Activated CD8-positive, alpha-beta memory T cell treated with anti-CD3 and anti-CD28 coated beads, Interleukin-2, amount 50 U/mL, for 4 hours (primary cell): ENCODE measurements at places on chromosomes 4 and X.

- no peak for DNase-seq
Measured at GRCh38 chr4:6781113-6781512, 1.4 kb upstream of the KIAA0232 start.

GRCh38 chr4:39154009-39154408 is 28.3 kb upstream of the WDR19 start:
- no peak for DNase-seq

DNA sequence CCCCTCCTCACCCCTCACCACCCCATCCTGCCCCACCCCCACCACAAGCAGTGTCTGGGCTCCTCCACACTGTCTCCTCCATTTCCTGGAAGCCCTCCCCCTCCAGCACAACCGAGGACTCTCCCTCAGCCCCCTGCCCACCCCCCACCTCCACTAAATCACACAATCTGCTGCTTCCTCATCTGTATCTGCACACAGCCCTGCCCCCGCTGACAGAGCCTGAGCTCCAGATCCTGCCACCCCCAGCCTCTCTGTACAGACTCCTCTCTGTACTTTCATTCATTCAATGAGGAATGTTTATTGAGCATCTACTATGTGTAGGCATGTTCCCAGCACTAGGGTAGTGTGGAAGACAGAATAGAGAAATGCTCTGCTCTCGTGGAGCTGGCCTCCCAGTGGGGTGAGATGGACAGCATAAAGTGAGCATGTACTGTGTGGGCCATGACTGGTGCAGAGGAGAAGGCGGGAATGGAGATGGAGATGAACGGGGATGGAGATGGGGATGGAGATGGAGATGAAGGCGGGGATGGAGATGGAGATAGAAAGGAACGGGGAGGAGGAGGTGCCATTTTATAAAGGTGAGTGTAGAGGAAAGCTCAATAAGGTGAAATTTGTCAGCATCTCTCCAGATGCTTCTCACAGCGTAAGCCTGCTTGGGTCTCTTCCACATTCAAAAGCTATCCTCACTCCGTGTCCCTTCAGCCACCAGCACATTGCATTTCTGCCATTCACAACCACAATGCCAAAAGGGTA is 2.5 kb upstream of the PPP2R2C start:
- no peak for DNase-seq

DNA sequence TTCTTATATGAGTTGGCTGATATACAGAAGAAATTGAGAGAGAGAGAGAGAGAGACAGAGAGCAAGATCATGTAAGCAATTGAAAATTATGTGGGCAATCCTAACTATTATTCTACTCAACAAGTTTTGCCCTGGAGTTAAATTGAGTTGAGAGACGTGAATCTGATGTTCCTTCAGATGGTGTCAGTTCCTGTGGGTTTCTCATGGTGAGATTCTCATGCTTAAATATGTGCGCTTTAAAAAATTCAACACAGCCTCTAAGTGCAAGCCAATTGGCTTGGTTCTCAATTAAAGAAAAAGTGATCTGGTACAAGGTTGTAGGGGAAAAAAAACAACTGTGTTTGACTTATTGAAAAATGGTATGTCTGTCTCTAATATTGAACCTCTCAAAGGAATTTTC is 35.4 kb upstream of the PLAC1 start:
- DNase-seq, result no peak

- DNase-seq, result no peak
Measured at GRCh38 chr4:71126719-71127118, 133.3 kb downstream of the DCK start.

DNA sequence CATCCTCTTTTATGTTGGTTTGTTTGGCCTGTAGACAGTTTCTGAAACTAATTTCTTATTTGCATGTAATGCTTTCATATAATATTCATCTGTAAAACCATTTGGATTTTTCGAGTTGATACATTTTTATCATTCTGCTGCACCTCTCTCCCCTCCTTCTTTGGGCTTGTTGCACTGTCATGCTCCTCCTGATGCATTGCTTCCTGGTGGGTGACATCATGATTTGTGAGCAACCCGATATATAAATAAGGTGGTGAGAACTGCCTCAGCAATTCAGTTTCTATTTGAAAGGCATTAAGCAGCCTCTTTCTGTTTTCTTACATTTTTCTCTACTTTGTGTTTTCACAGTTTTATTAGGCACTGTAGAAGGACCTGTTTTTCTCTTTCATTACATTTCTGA is 515.7 kb downstream of the RPA4 start:
- no peak for DNase-seq

DNA sequence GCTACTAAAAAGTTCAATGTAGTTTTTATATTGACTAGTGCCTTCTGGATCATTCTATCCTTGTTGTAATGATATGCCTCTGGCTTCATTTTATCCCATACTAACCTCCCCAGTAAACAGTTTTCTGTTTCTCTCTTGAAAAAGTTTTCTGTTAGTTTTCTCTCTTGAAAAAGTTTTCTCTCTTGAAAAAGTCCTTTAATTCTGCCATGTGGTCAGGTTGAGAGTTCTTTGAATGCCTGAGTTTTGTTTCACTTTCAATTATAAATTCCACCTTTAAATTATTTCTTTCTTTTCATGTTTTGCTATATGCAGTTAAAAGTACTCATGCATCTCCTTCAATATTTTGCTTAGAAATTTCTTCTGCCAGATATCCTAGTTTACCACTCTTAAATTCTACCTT is 1139.6 kb downstream of the STPG2 start:
- DNase-seq, result no peak

DNA sequence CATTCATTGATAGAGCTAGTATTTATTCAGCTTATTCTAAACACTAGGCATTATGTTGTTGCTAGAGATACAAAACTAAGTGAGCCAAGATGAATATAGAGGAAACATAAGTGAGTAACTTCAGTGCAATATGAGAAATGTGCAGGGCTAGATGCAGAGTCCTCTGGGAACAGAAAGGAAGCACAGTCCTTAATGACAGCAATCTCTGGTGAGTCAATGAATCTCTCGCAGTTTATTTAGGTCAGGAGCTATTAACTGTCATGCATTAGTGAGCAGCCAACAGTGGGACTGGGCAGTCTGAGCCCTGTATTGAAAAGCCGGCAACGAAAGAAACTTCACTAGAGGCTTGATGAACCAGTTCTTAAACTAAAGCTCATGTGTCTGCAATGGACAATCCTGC is 598.1 kb upstream of the MAGEB2 start:
- DNase-seq, result no peak

DNA sequence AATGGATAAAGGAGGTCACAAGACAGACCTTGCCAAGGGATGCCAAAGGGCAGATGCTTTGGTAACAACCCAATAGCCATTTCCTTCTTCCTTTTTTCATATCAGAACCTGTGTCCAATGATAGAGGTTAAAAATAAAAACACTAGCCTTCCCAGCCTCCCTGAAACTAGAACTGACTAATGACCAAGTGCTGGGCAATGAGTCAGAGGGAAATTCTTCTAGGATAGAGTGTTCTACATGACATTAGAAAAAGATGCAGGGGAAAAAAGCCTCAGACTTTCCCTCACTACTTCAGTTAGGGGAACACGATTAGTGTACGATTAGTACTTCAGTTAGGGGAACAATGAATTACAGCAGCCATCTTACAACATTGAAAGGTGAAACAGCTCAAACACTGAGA is 29.3 kb upstream of the FAM47C start:
- no peak for DNase-seq

GRCh38 chrX:131054906-131055305 is 3.2 kb upstream of the ARHGAP36 start:
- DNase-seq, result no peak

DNA sequence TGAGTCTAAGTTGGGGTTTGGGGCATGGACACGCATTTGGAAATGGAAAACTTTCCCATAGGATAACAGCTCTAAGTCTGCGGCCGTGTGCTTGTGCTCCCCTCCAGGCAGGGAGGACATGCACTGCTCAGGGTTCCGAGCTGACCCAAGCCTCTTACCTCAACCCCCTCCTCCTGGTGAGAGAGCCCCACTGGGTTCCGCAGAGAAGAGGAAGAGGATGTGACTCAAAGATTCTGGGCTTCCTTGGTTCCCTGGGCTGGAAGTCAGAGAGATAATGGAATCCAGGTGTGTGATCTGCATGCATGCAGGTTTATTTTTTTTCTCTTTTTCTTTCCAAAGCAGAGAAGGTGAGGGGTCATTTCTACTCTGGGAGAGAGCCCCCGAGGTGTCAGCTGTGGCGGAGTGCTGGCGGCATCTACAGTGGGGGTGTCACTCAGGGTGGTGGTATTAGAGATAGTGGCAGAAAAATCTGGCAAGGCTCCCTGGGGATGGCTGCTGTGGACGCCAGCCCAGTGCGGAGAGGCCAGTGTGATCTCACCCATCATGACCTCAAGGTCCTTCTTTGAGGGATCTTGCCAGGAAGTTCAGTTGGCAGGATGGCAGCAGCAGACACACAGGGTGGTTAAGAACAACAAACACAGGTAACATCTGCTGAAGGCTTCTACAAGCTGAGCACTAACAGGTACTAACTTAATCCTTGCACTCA is 168.7 kb upstream of the HAND2 start:
- no peak for DNase-seq

DNA sequence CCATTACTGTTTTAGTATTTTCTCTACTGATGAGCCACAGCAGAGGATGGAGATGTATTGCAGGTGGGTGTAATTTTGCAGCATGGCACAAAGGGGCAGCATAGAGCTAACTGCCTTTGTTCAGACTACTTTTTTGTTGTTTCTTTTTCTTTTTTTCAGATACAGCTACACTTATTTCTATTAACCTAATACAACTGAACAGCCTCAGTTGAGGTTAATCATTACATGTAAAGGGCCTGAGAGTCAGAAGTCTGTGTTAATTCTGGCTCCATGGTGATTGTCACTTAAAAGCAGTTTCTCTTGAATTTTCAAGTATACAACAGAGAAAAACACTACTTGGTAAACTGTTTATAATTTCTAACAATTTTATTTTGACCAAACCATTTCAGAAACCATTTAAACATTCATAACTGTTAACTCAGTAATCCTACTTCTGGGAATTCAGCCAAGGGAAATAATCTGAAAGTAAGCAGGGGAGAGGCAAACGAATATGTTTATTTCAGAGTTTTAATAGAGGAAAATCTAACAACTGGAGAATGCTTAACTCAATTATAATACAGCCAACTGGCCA is 13.9 kb upstream of the PPEF2 start:
- DNase-seq, result no peak

DNA sequence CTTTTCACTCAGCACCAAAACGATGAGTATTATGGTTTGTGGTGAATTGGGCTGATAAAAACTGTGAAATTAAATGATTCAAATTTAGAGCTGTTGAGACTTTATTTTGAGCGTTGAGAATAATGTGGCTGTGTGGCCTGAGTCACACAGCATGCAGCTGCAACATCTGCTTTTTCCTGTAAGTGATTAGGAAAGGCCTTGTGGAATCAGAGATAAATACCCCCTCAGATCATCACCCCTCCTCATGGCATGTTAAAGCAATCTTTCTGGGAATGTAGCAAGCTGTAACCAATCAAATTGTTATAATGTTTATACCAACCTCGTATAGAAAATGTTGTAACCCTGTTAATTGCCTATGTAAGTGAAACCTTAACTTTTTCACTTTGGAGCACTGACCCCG is 90.0 kb upstream of the GRPR start:
- DNase-seq, result no peak

- DNase-seq, result no peak
Measured at GRCh38 chr4:41728573-41728913, 20.0 kb downstream of the PHOX2B start.

- DNase-seq, result no peak
Measured at GRCh38 chr4:42736527-42737195, 79.8 kb upstream of the ATP8A1 start.

- no peak for DNase-seq
Measured at GRCh38 chrX:132144061-132144460, 16.2 kb upstream of the FRMD7 start.
